ENCODE measurements at places on chromosomes 12 and 14.
A peak's percentile ranks its signal among the peaks of the same experiment; 100 is the strongest.

DNA sequence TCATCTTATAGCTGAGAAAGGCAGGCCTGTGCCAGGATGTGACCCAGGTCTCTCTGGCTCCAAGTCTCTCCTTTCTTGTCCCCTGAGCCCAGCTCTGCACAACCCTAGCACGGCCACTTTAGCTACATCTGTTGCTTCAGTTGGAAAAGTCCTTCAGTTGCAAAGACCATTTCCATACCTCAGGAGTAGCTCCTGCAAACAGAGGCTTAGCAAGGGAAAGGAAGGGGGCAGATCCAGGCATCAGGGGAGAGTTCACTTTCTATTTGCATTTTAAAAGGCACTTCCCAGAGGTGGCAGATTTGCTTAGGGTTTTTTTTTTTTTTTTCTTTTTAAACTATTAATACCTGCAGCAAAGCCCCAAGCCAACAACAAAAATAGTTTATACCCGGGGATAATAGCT lies 3.0 kb upstream of the PITPNM2 start:
- DNase-seq: no peak

- peak; percentile 34 for DNase-seq
These were observed 10.0 kb upstream of the AMHR2 start for GRCh38 chr12:53413485-53414204.

DNA sequence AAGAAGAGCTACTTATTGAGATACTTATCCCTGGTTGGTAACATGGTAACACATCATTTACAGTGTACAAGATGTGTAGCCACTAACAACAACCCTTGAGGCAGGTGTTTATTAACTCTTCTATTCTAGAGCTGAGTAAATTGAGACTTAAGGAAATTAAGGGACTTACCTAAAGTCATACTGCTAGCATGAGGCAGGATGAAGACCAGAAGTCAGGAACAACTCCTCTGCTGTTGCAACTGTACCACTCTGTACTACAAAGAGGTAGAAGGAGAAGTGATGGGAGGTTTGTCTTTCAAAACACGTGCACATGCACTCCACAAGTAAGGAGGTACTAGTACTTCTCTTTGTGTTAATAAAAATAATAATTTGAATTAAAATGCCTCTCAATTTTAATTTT lies 79.9 kb downstream of the LLPH start:
- no peak for DNase-seq

GRCh38 chr14:92792885-92793284 lies 1.2 kb upstream of the GOLGA5 start:
- DNase-seq: peak; percentile 56

- DNase-seq: peak; percentile 68
These were observed 14.7 kb upstream of the TEAD4 start for GRCh38 chr12:2944401-2945047.

Measured in dermis blood vessel endothelial cell (primary cell).